ENCODE measurements at places on chromosomes 12 and 14.

DNA sequence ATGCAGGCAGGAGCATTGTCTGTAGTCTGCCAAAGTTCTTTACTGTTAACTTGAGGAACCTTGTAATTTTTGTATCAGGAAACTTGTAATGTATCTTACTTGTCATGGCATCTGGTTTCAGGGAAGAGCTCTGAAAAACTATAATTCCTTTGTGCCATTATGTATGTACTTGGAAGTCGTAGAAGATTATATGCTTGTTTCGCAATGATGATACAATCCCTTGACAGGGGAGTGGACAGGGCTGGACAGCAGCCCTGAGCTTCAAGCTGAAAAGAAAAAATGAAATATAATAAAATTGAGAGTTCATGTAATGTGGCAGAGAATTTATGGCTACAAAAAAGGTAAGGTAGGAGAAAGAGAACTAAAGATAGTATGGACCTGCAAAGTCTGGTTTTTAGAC is 7.4 kb upstream of the DLGAP5 start:
- peak; percentile 55 for DNase-seq

- no peak for DNase-seq
Observed at GRCh38 chr12:76901628-76902380, 23.0 kb upstream of the CSRP2 start.

DNA sequence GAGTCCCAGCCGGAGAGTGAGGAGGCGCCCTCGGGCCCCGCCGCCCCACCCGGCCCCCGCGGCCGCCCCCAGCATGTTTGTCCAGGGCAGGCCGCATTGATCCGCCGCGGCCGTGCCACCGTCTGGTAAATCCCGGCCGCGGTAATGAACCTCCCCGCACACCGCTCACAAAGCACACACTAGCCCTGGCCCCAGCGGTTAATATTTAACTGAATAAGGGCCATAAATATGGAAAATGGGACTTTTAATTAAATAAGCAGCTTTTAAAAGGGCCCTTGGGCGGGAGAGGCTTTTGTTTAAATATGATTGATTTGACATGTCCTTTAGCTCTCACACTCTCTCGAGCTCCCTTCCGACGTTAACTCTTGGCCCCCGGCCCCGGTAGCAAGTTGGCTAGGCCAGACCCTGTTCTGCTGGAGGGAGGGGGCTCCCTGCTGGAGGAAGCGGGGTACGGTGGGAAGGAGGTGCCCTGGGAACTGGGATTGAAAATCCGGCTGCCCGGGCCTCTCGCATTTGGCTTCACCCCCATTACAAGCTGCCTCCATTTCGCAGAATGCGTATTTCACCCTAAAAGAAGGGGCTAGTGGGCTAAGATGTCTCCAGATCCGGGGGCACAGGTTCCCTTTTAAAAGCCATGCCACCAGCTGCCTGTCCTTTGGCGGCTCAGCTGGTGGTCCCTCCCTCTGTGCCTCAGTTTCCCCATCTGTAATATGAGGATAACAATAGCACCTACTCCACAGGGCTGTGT is 199.8 kb downstream of the RBM19 start:
- DNase-seq, result no peak

DNA sequence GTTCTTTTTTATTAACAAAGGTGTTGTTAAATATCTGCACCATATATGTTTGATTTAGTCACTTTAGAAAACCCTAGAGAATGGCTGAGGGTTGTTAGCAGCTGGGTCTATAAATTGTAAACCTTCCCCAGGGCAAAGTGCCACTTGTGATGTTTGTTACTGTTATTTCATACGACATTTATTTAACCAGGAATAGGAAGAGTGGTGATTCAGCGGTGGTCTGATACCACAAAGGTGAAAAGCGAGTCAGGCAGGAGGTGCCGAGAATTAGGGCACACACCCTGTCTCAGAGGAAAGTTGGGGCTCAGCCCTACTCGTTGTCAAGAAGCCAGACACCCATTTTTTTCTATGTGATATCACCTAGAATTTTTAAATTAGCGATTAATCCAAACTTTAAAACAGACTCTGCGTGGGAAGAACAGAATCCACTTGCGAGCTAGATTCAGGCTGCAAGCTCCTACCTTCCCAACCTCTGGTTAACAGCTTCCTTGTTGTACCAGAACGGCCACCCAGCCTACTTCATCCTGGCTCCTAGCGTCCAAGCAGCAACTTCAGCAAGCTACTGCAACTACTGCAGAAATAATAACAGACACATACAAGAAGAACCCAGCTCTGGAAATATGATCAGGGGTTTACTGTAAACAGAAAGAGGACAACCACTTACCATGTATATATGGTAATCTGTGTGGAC is 126.7 kb downstream of the TMEM132D start:
- no peak for DNase-seq

DNA sequence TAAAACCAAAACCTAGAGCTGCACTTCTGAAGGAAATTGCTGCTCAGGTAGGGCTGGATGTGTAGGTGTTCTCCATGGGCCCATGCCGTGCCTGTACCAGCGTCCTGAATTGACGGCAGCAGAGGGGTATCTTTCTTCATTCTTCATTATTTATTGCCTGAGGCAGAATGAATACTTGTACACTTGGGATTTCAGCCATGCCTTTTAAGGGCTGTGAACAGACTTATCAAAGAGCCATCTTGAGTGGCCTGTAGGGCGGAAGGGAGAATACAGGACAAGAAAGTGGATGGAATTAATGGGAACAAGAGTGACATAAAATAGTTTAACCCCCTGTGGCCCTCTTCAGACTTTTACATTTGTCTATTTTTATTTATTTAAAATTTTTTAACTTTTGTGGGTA is 61.4 kb downstream of the RASSF3 start:
- DNase-seq, result no peak

All from iris pigment epithelial cell (primary cell).